Stimulated activated CD4-positive, alpha-beta T cell treated with anti-CD3 and anti-CD28 coated beads, Interleukin-1b, Interleukin-23, amount 100 ng/mL, for 1 hour (primary cell): ENCODE measurements at places on chromosomes 7 and 10.

GRCh38 chr10:49313501-49314070 is 14.6 kb downstream of the C10orf71 start:
- no peak for DNase-seq

GRCh38 chr7:2849941-2850766 is 6.0 kb upstream of the GNA12 start:
- DNase-seq: no peak

DNA sequence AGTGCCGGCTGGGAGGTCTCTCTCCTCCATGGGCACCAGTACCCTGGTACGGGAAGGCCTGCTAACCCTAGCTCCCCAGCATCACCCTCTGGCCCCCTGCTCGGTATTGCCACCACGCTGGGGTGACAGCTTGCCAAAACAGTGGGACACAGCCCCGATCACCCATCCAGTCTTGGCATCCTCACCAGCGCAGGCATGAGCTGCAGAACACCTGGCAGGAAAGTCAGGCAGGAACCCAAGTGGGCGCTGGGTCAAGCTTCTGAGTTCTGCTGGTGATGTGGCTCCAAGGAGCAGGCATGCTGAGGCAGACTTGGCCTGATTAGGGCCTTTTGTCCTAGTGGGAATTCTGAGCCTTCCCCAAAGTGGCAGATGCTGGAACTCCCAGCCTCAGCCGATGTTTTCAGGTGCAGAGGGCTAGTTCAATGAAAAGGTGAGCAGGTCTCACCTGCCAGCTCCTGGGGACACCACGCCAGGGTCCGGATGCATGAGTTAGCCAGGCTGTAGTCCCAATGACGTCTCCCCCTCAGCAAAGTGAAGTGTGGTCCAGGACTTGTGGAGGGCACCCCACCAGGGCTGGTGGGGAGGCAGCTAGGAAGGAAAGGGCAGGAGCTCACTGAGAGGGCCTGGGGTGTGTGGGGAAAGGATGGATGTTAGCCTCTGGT is 8.5 kb upstream of the ZNF22 start:
- DNase-seq: no peak

DNA sequence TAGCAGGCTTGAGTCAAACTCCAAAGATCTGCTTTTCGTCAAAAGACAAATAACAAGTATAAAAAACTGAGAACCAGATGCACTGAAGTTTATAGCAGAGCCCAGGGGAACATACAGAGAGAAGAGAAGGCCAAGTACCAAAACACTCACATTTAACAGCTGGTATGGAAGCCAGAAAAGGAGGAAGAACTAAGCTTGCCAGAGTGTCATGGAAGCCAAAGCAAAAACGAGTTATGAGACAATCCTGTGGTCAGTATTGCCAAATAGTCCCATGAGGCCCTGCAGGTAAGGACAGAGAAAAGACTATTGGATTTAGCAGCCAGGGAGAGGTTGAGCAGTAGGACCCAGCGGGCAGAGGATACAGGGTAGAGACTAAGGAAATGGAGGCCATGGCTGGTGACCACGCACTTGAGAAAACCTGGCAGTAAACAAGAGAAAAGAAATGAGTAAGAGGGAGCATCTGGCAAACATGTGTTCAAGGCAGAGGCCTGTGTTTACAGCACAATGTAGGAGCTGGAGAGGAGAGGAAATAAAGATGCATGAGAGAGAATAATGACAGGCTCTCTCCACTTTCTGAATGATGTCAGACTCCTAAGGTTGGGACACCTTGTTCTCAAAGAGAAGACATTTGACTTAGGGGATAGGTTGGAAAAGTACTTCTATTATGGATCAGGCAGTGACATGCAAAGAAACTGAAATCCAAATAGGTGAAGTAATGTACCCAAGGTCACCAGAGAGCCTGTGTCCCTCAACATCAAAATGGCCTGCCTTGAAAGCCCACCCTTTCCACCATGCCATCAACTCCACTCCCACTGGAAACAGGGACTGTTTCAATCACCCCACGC is 9.1 kb downstream of the CREB3L2 start:
- DNase-seq: no peak

DNA sequence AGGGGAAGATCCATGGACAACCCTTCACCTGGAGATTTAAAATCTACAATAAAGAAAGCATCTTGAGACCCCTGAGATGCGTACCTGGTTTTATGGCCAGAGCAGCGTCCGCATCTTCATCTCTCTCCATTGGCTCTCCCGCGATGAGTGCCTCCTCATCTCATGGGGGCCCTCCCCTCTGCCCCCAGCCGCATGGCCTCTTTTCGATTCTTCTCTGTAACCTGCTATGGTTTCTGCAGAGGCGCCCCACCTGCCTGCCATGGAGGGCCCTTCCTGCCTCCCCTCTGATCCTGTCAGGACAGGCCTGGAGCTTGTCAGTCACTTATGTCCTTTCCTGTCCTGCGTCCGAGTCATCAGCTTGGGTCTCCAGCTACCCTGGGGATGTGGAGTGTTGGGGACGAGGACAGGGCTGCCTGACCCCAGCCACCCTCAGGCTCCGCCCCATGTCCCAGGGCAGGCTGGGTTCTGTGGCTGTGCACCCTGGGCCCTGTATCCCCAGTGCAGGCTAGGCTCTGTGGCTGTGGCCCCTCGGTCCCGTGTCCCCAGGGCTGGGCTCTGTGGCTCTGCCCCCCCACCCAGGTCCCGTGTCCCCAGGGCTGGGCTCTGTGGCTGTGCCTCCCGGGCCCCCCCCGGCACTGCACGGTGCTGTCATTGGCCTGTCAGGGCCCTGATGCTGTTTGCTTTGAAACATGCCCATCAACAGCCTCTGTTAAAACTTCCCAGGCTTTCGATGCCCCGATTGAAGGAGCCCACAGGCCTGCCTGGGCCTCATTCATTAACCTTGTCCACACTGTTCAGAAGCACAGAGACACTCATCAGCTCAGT is 99.8 kb downstream of the WDR37 start:
- no peak for DNase-seq

- DNase-seq: no peak
Measured at GRCh38 chr10:108567899-108568752, 1355.2 kb downstream of the XPNPEP1 start.

GRCh38 chr10:129993621-129994020 is 29.5 kb upstream of the EBF3 start:
- DNase-seq: no peak

DNA sequence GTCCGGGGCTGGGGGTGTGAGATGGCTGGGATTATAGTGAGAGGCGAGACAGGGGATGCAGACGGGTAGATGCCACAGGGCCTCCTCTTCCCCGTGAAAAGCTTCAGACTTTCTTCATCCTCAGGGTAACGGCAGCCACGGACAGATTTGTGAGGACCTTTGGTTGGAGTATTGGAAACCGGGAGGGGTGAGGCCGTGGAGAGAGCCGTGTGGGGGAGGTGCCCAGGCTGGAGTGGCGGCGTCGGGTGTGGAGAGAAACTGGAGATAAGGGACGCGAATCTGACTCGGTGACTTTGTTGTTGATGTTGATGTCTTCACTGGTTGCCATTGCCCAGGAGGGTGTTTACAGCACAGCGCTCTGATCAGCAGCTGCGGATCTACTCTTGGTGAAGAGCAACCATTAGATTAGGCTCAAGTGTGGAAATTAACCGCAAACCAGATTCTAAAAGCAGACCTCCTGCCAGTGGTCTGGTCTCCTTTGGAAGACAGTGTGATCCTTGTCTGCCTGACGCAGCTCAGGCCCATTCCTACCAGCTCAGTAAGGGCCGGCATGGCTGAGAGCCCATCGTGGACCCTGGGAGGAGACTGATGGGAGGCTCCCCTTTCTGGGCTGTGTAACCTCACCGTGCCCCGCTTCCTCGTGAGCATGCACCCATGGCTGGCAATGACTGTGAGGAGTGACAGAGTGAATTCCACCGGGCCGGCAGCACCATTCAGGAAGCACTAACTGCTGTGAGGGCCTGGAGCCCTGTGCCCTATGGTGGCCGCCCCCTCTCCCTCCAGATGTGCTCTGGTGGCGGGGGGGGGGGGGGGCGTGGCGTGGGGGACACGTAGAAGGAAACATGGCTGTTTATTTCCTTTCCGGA is 90.3 kb downstream of the INPP5A start:
- DNase-seq: no peak

- no peak for DNase-seq
Measured at GRCh38 chr7:131524115-131524514, 32.3 kb downstream of the PODXL start.

DNA sequence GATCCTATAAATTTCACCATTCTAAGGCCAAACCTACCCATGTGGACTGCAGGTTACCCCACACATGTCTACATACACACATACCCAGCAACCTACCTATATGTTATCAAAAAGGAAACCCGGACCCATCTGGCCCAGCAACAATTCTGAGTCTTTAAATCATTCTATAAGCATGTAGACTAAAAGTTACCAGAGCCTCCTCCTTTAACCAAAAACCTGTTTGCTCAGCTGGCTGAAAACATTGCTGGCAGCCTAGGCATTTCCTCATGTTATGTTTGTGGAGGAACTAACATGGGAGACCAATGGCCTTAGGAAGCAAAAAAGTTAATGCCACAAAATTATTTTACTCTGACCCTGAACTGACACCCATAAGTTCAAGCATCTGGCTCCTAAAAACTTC is 5.3 kb upstream of the ADCK2 start:
- no peak for DNase-seq

GRCh38 chr7:38907066-38907465 is 1.9 kb downstream of the VPS41 start:
- DNase-seq: no peak

DNA sequence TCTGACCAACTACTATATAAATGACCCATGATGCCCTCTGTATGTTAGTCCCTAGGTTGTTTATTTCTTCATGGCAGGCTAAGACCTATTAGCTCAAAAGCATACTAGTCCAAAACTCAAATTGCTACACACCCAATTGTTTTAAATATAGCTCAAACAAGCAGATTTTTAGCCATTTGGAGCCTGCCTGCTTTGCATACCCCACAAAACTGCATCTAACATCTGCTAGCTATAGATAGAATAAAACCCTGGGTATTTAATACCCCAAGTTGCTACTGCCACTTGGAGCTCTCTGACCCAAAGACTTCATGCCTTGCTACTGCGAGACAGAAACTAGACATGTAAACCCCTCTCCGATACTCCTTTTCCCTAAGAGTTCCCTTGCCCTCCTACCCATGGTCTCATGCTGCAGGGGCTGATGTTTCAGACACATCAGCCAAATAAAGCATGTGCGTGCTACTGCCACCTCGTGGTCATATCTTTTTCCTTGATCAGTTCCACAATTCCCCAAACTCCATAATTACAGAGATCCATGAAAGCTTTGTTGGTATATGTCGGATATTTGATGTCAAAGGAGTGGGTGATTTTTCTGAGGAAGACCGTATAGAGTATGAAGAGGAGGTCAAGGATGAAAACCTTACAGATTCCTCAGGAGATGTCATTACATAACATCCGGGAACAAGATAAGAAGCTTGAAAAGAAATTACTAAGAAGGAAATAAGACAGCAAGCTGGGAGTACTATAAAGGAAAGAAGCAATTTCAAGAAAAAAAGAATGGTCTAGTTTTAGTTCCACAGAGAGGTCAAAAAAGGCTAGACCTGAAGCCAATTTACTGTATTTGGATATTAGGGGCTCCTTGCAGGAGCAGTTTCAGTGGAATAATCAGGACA is 386.6 kb downstream of the SH2D4B start:
- DNase-seq: no peak

GRCh38 chr10:88883448-88883809 is 3.4 kb downstream of the STAMBPL1 start:
- DNase-seq: no peak

GRCh38 chr10:36251068-36251467 is 609.0 kb upstream of the FZD8 start:
- DNase-seq: no peak

DNA sequence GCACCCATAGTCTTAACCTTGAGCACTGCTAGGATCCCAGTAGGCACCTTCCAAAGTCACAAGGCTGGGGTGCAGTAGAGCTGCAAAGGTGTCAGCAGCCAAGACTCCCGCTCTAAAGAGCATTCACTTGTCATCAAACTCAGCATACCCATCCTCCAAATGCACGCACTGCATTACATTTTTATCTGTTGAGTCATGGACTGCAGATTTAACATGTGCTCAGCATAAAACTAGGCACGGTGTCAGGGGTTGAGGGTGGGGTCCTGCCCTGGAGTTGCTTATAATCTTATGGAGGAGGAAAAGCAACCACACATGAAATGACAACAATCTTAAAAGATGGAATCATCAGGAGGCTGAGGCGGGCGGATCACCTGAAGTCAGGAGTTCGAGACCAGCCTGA is 102.6 kb downstream of the PARP12 start:
- no peak for DNase-seq

- DNase-seq: no peak
Measured at GRCh38 chr7:156731651-156732050, 91.1 kb downstream of the RNF32 start.

DNA sequence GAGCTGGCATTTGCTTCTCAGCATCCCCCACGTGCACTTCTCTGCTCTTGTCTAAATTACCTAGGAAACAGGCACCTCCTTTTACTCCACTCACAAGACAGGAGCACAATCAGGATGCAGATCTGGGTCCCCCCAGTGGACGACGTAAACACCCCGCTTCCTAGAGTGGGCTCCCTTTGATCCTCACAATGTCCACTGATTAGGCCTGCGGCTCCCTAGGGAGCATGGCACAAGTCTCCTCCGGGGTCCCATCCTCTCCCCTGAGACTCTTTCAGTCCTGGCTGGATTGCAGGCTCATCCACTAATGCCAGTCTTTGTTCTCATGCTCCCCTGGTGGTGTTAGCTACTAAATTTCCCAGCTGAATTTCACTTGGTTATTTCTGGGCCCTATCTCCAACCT is 98.3 kb downstream of the GLI3 start:
- DNase-seq: no peak

- DNase-seq: no peak
Measured at GRCh38 chr7:113141803-113142202, 23.4 kb upstream of the SMIM30 start.

DNA sequence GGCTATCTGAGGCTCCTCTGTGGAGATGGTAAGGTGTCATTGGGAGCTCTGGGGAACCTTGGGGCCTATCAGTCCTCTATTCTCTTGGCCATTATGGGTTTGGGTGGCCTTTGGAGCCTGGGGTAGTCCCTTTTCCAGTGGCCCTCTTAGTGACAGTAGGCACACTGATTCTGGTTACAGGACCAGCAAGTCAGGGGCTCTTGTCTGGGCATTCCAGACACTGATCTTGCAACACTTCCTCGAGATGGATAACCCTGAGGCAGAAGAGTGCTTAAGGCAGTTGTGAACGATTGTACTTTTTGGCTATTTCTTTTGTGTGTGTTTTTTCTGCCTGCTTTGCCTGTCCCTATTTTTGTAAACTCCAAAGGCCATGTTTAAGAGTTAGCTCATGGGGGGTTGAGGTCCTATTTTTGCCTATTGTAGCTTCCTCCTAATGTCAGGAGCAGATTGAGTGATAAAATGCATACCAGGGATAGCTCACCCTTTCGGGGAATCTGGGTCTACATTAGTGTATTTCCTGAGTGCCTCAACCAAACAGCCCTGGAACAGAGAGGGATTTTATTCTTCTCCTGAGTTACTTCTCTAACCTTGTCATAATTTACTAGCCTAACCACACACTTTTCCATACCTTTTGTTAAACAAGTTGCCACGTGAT is 61.2 kb downstream of the PRKAR2B start:
- no peak for DNase-seq
